ENCODE measurements at places on chromosomes 4 and X.

DNA sequence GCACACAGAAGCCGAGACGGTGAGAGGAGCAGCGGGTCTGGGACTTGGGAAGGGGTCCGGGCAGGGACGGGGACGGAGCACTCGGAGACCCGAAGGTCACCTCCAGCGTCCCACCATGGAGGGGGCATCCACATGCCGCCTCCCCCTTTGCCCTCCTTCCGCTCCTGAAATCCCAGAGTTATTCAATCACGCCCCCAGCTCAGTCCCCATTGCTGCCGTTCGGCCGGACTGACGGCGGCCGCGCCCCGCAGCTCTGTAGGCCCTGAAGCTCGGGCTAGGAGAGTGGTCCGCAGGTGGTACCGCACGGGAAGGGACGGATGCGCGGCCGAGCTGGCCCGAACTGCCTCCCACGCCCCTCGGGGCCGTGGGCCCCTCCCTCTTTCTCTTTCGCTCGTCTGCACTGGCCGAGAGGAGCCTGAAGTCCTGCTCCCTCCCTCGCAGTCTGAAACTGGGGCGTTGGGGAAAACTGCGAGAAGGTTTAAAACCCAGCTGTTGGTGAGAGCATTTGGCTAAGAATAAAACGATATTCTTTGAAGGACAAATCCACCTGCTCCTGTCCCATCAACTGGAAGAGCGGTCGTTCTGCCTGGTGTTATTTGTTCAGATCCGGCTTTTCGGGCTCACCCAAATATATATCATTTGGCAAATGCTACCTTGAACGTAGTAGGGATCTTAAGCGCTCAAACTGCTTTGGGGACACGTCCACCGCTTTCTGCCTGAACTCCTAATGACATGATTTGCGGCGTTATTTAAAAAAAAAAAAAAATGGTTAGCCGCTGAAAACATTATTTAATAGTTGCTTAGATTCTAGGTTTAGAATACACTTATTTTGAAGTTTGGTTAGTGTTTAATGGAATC lies 719 bp downstream of the USO1 start:
- peak; percentile 15 for DNase-seq

- no peak for DNase-seq
Measured at GRCh38 chr4:52643785-52644244, 15.3 kb downstream of the USP46 start.

GRCh38 chr4:158217763-158218162 lies 7.5 kb downstream of the TMEM144 start:
- DNase-seq: no peak

DNA sequence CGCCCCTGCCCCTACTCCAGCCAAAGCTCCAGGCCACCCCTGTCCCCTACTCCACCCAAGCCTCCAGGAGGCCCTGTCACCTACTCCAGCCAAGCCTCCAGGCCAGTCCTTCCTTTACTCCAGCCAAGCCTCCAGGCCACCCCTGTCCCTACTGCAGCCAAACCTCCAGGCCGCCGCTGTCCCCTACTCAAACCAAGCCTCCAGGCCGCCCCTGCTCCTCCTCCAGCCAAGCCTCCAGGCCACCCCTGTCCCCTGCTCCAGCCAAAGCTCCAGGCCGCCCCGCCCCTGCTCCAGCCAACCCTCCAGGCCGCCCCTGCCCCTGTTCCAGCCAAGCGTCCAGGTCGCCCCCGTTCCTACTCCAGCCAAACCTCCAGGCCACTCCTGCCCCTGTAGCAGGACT lies 5.1 kb upstream of the ASMT start:
- no peak for DNase-seq

DNA sequence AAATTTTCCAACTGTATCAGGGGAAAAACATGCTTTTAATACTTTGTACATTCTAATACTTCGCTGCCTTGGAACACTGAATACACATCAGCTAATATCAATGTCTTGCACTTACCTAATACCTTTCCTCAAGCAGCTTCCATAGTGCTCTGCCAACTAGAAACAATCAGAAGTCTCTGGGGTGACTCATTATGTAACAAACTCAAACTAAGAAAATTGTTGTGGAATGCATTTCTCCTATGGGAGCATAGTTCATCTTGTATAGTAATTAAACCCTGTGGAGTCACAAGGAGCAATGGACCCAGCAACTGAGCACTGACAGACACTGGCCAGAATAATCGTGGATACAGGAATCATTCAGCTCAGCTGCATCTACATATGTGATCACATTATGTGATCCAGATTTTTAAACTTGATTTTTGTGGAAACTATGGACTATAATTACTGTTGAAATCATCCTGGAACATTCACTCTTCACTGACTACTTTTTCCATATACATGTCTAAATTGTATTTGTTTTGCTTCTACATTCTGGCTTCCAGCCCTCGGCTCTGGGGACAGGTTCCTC lies 496.9 kb downstream of the TMA16 start:
- DNase-seq: no peak

DNA sequence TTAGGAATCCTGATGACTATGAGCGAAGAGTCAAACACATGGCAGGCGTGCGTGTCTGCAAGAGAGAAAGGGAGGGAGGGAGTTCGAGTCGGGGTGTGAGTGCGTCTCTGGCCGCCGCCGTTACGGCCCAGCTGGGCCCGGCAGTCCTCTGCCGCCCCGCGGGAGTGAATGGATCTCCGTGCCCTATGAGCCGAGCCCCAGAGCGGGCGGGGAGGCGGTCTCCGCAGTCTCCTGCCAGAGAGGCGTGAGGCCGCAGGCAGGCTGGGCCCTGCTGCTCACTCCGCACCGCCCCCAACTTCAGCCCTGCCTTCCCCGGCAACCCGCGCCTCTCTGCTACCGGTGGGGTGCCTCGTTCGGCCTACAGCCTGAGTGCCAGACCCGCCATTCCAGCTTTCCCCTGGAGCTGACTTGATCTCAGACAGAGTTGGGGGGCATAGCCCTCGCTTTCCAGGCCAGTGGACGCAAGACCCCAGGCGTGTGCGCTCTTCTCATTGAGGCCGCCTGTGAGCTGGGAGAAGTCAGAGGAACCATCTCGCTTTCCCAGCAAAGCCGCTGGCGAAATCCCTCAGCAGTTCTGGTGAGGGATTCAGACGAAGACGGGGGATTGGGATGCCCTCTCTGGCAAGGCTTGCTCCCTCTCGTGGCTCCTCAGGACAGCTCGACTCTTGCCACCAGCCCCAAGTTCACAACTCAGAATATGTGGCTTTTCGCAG lies 1.4 kb downstream of the SLC16A2 start:
- no peak for DNase-seq

DNA sequence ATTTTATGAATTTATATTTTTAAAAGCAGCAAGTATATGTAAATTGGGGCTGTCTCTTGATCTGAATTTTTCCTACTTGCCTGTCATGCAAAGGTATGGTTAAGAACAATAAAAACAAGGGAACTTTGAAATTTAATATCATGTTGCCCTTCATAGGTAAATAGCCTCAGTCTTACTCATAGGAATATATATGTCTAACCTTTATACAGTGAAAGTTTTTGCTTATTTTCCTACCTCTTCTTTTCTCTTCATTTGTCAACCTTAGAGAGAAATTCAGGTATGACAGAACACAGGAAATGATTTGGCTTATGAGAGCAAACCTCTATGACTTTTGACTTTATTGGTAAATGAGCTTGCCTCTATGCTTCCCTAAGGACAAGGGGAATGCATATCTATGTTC lies 716.0 kb downstream of the CENPC start:
- no peak for DNase-seq

GRCh38 chr4:106898621-106899230 lies 137.4 kb downstream of the DKK2 start:
- no peak for DNase-seq

- no peak for DNase-seq
Measured at GRCh38 chrX:118350221-118350620, 4.3 kb downstream of the WDR44 start.

DNA sequence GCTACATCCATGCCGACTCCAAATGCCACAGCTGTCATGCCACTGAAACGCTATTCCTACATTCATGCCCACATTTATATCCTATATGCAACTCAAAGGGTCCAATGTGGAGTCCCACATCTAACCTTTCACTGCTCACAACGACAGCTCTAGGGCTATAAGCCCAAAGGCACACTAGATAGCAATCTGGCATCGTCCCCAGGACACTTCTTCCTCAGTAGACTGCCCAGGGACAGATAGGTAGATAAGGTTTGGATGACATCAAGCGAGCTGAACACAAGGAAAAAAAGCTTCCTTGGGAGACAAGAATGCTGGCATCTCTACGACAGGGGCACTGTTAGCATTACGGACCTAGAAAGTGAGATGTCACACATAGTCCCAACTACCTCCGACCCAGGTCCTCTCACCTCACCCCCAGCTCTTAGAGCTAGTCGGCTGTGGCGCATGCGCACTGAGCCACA lies 685 bp downstream of the RAB9B start:
- no peak for DNase-seq

GRCh38 chr4:174934360-174934759 lies 16.2 kb downstream of the ADAM29 start:
- DNase-seq: no peak

GRCh38 chrX:1336948-1337779 lies 579 bp downstream of the IL3RA start:
- no peak for DNase-seq

DNA sequence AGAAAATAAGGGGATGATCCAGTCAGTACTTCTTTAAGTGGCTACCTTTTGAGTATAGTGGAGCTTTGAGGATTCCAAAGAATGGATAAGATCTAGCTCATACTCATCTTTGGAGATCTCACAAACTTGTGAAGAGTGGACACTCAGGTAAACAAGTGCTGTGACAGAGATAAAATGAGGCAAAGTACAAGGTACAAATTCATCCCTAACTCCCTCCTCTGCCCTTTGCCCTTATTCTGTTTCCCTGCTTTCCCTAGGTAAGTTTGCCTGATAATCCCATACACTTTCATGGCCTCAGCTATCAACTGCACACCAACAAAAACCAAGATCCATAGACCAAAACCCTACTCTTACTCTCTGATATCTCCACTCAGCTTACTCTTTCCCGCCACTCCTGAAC lies 16.4 kb upstream of the CPEB2 start:
- no peak for DNase-seq

DNA sequence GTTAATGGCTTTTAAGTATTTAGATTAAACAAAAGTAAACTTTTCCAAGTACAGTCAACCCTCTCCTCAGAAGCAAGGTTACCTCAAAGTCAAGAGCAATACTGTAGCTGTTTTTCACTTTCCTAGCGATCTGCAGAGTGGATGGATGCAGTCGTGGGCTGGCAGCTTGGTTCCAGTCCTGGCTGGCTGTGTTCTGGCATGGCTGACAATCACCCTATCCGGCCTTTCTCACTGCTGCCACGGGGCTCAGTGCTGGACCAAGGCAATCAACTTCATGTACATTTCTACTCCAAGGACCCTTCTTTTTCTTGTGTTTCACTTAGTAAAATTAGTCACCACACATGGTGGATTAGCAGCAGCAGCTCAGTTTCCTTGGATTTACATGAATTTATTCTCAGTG lies 208.3 kb downstream of the GABRB1 start:
- DNase-seq: no peak

DNA sequence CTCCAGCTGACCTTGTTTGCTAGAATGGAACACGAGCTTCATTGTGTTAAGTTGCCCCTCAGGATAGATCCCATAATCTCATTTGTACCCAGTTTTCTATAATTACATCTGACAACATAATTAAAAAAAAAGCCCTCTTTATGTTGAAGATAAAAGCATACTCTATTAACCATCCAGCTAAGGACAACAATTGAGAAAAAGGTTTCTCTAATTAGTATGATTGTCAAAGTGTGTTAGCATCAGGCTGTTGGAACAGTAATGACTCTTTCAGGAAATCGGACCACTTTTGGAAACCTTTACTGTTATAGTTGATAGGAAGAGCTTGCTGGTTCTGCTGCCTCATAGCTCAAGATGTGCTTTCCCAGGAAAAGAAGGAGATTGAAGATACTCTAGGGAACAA lies 172.6 kb downstream of the FHIP1A start:
- no peak for DNase-seq

- DNase-seq: no peak
Measured at GRCh38 chr4:100872811-100873210, 355.0 kb upstream of the EMCN start.

DNA sequence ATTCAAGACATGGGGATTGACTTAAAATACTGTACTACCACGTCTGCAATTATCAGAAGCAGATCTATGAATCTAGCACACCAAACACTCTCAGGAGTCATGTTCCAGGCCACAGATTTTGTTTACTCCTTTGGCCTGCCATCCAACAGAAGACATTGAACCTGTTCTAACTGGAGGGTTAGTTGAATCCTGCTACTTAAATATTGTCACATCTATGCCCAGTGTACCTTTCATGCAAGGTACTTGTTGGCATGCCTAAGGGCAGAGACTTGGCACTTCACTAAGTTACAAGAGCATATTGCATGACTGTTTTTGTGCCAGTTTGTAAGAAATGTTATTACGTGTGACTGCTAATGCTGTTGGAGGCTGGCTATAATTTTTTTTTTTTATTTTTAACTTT lies 126.9 kb upstream of the BCOR start:
- no peak for DNase-seq

GRCh38 chr4:25330335-25330734 lies 17.8 kb downstream of the ZCCHC4 start:
- no peak for DNase-seq

DNA sequence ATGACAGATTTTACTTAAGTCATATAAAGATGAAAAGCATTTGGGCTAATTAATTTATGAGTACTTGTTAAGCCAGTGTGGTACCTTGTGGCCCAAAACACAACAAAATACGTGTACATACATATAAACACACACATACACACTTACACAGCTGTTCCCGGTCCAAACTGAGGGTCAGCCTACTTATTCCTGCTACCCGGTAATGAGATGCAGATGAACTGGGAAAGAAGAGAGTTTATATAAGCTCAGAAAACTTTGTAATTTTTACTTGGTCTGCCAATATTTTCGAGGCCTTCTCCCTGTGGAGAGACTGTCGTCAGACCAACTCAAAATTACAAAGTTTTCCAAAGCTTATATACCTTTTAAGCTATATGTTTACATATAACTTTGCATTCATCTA lies 25.8 kb upstream of the PBDC1 start:
- no peak for DNase-seq

GRCh38 chr4:180727478-180727877 lies 1515.7 kb upstream of the TENM3 start:
- no peak for DNase-seq

DNA sequence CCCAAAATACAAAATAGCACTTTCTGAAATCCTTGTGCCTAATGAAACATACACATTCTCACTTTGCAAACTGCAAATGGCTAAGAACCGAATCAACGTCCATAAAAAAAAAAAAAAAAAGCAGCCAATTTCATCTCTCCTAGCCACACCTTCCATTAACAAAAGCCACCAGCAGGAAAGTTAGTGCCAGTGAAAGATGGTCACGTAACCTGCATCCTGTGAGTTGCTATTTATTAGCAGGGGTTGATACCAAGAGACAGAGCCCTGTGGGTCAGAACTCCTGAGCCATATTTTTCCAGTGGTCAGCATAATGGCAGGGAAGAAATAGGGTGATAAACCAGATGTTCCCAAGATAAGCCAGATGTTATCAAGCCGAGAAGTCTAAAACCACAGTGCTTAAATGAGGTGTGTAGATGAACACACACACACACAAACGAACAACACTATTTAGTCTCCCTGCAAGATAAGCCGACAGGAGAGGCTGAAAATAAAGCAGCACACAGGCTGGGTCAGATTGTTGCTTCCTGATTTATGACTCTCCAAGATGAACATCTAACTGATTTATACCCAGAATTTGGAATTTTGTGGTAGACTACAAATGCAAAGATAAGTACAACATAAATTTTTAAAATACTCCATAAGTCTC lies 11.5 kb downstream of the PPARGC1A start:
- DNase-seq: no peak

GRCh38 chr4:105622269-105622668 lies 69.8 kb downstream of the ARHGEF38 start:
- no peak for DNase-seq
